ENCODE measurements at places on chromosomes 7 and 10. TPM values are rescaled to one million over a fixed set of nuclear protein-coding genes. Genes with fewer than 3 reads are reported as not detected.
A peak's percentile ranks its signal among the peaks of the same experiment; 100 is the strongest.

DNA sequence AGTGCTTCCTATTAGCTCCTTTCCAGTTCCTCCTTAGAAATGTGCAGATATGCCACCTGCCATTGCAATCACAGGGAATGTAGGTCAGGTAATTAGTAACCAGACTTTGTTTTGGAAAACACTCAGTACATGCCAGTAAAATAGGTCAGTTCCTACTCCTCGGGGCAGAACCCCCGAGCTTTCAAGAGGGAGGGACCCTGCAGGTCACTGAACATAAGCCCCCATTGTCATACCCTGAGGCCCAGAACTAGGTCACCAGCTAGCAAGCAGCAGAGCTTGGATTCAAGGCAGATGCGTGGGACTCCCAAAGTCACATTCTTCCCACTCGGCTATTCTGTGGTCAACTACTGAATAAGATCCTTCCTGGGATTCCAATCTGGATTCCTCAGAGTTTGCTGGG is 104.8 kb downstream of the PPP1R3C start:
- DNase-seq, result no peak

DNA sequence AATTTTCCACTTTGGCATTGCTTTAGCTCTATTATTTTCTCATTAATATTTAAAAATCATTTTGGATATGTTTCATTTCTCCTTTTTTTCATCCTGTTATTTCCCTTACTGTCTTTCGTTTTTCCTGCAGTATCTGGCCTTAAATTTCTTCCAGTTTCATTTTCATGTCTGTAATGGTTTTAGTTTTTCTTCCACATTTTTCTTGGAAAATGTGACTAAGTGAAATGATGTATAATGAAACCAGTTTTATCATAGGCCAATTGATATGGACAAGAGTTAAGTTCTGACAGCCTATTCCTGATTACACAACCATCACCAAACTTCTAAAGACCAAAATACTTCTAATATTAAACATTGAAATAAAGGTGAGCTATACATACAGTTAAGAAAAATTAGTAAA is 158.5 kb downstream of the LHFPL3 start:
- no peak for DNase-seq

DNA sequence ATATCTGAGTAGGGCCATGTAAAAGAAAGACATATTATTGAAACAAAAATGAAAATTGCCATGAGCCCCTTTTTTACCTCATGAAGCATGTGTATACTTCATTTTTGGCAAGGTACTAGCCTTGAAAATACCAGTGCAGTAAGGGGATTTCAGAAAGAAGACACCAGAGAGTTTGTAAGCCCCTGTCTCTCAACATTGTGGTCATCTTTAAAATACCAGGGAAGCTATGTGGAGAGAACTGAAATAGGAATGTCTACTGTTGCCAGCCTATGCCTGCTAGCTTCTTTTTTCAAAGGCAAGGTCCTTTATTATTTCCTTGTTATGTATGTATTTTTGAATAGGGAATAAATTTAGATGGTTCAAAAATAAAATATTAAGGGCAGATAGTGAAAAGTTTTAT is 57.8 kb downstream of the CASD1 start:
- no peak for DNase-seq

GRCh38 chr7:156402255-156402654 is 238.3 kb upstream of the RNF32 start:
- no peak for DNase-seq

- no peak for DNase-seq
These were observed 84.8 kb upstream of the AGBL3 start for GRCh38 chr7:134901389-134902020.

DNA sequence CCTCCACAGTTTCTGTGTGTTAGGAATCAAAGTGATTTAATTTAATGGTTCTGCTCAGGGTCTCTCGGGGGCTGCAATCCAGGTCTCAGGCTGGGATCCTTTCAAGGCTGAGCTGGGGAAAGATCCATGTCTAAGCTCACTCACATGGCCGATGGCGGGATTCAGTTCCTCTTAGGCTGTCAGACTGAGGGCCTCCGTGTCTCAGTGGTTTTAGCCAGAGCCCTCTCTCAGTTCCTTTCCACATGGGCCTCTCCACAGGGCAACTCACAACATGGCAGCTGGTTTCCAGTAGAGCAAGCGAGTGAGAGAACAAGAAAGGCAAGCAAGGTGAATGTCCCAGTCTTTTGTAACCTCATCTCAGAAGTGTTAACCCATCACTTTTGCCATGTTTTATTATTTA is 26.9 kb downstream of the CAV1 start:
- DNase-seq, result no peak

DGKB gene
- 0.07 TPM for polyA plus RNA-seq

DNA sequence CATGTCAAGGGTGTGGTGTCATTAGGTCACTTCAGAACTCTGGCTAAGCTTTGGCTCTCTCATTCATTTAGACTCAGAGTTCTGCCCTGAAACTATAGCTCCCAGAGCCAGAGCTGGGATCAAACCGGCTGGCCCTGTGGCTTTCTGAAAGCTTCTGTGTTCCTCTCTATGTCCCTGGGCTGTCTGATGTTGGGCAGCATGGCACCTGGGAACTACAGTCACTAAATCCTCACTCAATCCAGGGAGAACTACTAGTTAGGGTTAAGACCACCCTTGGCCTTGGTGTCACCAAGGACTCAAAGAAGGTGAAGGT is 13.2 kb downstream of the ATG9B start:
- DNase-seq, result peak; percentile 37

GRCh38 chr7:11753433-11753832 is 78.6 kb downstream of the THSD7A start:
- peak; percentile 3 for DNase-seq

LIPK gene
- not detected for polyA plus RNA-seq

GRCh38 chr10:75746356-75746755 is 314.9 kb downstream of the LRMDA start:
- DNase-seq, result peak; percentile 17

GRCh38 chr10:103651333-103651732 is 157.8 kb downstream of the NEURL1 start:
- no peak for DNase-seq

RBP4 gene
- not detected for polyA plus RNA-seq

GRCh38 chr10:92719991-92720830 is 30.5 kb downstream of the HHEX start:
- peak; percentile 29 for DNase-seq

DNA sequence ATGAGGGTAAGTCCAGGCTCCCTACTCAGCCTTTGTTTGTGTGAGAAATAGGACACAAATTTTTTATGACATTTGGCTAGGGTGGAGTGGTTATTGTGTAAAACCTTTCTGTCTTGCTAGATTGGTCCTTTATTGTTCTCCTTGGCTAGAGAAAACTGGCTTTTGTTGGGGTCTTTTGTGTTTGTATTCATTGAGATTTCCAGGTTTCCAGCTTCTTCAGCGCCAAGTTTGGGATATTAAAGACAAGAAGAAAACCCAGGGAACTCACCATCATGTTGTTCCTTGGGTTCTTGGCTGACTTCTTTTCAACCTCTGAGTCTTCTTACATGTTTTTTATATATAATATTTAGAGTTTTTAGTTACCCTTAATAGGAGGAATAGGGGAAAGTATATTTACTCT is 310.0 kb downstream of the HPSE2 start:
- no peak for DNase-seq

PLEKHS1 gene
- polyA plus RNA-seq, result not detected

Measured in cardiac muscle cell (in vitro differentiated cells and primary cell).